ENCODE measurements at places on chromosomes 7 and 10.
A peak's percentile ranks its signal among the peaks of the same experiment; 100 is the strongest.

GRCh38 chr10:113126229-113127201, 176.5 kb downstream of the TCF7L2 start:
- no peak for DNase-seq

DNA sequence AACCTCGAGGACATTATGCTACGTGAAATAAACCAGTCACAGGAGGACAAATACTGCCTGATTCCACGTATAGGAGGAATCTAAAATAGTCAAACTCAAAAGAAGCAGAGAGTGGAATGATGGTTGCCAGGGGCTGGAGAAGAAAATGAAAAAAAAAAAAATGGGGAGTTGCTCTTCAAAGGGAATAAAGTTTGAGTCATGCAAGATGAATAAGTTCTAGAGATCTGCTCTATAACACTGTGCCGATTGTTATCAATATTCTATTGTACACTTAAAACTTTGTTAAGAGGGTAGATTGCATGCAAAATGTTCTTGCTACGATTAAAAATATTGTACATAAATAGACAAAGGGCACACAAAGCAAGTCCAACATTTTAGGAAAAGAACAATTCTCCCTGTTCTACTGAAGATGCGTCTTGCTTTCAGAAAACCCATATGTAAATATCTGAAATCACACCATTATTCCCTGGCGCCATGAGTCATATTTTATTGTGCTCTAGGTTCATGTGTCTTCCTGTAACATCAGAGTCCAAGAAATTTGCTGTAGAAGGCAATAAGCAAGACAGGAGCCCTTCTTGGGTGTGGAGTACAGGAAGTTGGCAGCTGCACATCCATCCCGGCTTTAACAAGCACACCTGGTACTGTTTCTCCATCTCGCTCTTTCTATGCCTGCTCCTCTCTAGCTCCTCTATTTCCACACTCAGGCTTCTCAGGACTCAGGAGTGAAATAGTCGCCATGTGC, 145.9 kb downstream of the GFRA1 start:
- no peak for DNase-seq

DNA sequence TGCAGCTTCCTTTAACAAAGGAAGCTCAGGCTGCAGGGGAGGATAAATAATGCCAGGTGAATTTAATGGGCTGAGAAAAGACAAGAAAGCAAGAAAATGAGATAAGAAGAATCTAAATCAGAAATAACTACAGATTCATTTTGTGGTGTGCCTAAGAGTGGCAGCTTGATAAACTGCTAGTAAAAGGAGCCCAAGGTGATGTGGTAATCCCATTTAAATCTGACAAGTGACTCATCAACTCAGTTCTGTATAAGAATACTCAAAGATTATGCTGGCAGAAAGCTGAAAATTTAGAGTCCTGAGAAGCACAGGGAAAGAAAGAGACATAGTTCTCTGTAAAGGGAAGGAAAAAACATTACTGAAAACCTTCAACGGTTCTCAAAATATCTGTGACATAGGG, 109.4 kb upstream of the PDE1C start:
- DNase-seq, result no peak

- no peak for DNase-seq
Measured at GRCh38 chr10:108184114-108184513, 1019.6 kb upstream of the SORCS1 start.

DNA sequence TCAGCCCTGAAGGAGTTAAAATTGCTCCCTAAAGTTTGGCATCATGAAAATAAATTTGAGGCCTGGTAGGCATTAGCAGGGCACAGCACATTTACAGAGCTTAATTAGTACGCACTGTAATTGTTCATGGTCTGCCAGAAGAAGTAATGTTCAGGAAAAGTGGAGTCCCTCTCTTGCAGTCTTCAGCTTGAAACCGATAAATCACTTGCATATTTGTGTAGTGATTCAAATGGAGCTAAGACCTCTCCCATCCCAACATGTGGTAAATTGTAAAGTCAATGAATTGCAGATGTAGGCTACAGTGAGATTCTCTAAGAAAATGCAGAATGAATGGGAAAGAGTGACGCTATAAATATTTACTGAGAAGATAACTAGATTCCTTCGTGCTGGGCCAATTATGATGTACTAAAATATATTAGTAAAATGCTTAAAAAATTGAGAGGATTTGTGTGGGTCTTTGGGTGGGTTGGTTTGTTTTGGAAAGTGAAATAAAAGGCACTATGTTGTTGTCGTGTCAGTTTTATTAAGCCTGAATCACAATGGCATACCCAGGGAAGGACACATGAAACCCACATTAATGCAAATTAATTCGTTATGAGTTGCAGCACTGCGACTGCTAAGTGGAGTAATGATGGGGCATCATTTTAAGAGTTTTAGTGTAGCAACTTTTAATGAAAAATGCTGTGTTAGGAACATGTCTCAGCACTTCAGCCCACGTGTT, 8.4 kb downstream of the TCF7L2 start:
- DNase-seq, result no peak

- DNase-seq, result peak; percentile 92
Measured at GRCh38 chr7:80722616-80723195, 84.3 kb downstream of the CD36 start.

DNA sequence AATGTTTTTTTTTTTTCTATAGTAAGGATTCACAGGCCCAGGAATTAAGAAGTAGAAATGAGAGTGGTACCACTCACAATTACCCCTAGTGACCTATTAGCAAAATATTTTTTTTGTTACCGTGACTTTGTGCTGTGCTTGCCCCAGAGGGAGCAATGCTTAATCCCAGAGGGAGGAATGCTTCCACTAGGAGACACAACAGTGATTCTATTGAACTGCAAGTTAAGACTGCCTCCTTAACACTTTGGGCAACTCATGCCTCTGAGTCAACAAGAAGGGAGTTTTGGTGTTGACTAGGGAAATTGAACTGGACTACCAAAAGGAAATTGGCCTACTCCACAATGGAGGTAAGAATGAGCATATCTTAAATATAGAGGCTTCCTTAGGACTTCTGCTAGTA, 17.2 kb upstream of the MEOX2 start:
- DNase-seq, result no peak

DNA sequence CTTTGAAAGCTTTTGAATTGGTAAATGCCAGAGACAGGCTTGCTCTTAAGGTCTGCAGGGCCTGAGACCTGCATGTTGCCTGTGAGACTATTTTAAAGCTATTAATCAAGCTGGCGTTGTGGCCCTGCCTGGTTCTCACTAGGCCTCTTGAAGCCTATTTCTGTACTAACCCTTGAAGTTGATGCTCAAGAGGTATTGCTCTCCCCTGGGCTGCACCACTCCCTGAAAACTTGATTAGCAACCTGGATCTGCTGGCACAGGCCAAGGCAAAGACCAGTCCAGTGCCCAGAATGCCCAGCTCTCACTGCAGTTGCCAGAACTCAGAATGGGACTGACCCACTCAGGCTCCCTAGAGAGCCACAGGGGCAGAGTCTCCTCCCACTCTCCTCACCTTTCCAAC, 220.0 kb upstream of the MEOX2 start:
- no peak for DNase-seq

GRCh38 chr10:22310928-22311327, 5.3 kb upstream of the COMMD3 start:
- DNase-seq, result no peak

DNA sequence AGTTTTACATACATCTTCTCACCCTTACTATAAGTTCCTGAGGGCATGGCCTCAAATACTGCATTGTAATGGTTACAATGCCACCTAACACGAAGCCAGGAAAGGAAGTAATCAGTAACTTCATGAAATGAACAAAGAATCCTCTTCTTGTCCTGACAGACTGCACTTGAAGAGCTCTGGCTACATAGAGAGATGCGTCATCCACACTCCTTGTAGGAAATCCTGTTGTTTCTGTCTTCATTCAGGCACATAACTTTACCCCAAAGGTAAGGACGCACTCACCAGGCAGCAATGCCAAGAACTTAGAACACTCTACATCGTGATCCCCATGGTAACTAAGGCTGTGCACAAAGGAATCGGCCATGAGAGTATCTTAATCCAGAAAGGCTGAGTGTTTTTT, 80.3 kb upstream of the ARID5B start:
- DNase-seq, result no peak

Measured in epithelial cell of prostate (primary cell).